ENCODE measurements at places on chromosomes 11 and 22.

DNA sequence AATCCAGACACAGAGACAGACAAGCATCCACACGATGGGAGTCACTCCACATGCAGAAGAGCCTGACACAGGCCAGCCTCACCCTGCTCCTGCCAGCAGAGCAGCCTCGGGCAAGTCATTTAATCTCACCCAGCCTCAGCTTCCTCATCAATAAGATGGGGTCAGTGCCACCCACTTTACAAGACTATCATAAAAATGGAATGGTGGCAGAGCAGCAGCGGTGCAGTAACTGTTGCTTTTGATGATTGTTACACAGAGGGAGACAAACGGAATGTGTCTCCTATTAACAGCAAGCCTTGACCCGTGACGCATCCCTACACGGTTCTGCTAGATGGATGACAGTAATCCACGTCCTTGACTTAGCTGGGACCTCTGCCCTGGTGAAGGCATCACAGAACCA is 26.0 kb upstream of the ARFGAP3 start:
- DNase-seq: no peak

- no peak for DNase-seq
Measured at GRCh38 chr11:10716543-10717259, 23.1 kb upstream of the IRAG1 start.

DNA sequence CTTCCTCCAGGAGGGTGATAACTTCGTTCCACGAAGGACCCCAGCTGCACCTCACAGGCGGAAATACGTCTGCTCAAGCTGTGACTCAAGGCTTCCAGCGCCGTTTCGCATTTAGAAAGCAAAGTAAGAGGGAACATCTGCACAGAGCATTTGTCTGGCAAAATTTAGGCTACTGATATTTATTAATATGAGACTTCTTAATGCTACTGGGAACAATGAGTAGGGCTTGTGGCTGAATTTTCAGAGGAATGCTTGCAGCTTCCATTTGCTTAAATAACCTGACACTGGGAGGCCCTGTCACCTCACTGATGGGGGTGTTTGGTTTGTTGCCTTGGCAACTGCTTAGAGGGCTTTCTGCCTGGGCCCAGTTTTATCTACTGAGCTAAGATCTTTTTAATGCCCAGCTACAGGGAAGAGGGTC is 14.7 kb upstream of the ST14 start:
- DNase-seq: no peak

- DNase-seq: no peak
Measured at GRCh38 chr11:57792870-57793269, 31.3 kb downstream of the CTNND1 start.

GRCh38 chr11:129767827-129768226 is 47.8 kb upstream of the TMEM45B start:
- no peak for DNase-seq

DNA sequence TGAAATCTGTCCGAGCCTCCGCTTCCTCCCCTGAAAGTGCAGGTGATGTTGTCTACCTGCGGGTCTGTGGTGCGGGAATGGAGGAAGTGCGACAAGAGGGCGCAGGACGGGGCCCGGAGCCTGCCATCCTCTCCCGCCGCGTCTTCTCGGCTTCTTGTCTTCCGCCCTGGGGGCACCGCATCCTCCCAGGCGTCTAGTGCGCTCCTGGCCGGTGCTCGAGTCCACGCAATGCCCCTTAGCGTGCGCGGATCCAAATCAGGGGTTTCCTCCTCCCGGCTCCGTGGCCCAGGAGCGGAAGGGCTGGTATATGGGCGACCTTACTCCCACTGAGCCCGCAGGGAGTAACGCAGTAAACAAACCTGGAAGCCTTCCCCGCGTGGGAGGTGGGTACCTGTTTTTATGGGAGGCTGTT is 405 bp downstream of the SFI1 start:
- DNase-seq: no peak

DNA sequence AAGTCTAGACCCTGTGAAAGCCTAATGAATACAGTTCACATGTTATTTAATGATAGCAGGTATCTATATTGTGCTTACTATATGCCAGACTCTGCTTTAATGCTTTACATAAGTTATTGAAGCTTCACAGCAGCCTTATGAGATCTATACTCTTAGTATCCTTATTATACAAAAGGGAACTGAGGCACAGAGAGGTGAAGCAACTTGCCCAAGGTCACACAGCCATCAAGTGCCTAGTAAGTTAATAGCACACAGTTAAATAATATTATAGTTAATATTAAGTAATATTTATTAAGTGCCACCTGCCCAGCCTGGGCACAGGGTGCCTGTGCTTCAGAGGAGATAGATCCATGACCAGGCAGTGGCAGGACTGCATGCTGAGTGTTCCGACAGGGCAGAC is 78.1 kb downstream of the TP53I11 start:
- no peak for DNase-seq

GRCh38 chr22:36301851-36302250 is 48.9 kb downstream of the APOL1 start:
- DNase-seq: no peak

GRCh38 chr11:20474882-20475517 is 87.5 kb downstream of the PRMT3 start:
- no peak for DNase-seq

GRCh38 chr11:122656073-122656630 is 630 bp downstream of the UBASH3B start:
- DNase-seq: no peak

DNA sequence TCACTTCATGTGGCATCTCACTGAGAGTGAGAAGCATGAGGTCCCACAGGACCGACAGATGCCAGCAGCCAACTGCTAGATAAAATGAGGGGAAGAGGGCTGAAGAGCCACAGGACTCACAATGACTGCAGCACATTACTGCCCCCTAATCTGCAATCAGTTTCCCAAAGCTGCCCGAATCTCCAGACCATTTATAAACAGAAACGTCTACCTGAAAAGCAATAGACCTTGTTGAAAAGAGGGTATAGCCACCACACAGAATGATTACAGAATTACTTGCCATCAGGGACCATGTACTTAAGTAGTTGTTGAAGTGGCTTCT is 12.4 kb upstream of the TEF start:
- DNase-seq: no peak

GRCh38 chr11:94154095-94154856 is 25.6 kb downstream of the PANX1 start:
- DNase-seq: no peak

- no peak for DNase-seq
Measured at GRCh38 chr11:44885919-44886789, 64.5 kb downstream of the TP53I11 start.

DNA sequence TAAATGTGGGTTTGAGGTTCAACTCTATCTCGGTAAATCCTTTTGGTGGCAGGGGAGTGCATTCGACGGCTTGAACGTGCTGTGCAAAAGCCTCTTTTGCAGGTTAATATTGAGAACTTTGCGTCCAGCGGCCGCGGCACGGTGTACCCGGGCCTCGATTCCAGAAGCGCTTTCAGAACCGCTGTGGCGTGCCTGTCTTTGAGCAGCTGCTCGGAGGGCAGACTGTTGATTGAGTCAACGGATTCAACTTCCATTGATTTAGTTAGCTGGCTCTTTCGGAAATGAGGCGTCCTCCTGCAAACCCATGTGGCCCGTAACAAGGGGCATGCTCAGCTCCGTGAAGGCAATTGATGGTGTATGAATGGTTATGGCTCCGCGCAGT is 1247.8 kb downstream of the BRD1 start:
- DNase-seq: no peak

GRCh38 chr11:69642549-69642912 is 1.6 kb downstream of the CCND1 start:
- no peak for DNase-seq

- no peak for DNase-seq
Measured at GRCh38 chr11:2402890-2403645, 2.5 kb downstream of the TSSC4 start.

DNA sequence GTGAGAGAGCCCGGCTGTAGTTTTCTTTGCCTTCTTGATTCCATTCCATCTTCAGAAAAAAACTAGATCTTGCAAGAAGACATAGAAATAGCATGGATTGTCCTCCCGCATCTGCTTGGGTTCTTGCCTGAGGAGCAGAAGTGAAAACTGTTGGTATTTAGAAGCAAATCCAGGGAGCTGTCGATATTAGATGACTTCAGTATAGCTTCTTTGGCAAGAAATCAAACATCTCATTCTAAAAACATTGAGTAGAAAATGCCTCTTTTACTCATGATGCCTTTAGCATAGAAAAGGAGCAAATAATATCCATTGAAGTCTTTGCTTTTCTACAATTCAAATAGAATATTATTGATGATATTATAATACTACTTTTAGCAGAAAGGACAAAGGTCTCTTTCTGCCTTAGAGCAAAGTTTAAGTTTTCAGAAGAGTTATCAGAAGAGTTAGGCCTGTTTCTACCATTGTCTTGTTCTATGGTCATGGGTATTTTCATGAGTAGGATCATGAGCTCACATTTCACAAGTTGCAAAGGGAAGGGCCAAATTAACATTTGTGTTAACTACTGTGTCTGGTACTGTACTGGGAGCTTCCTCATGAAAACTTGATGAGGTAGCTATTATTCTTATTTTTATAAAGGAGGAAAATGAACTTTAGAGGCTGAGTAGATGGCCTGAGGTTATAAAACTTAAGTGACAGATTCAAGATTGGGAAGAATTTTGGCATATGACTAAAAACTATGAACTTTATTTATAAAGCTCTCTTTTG is 49.7 kb downstream of the EXT2 start:
- no peak for DNase-seq

GRCh38 chr22:26642465-26643417 is 14.6 kb upstream of the MIAT start:
- no peak for DNase-seq

GRCh38 chr11:1197886-1198560 is 24.8 kb upstream of the MUC5B start:
- no peak for DNase-seq

DNA sequence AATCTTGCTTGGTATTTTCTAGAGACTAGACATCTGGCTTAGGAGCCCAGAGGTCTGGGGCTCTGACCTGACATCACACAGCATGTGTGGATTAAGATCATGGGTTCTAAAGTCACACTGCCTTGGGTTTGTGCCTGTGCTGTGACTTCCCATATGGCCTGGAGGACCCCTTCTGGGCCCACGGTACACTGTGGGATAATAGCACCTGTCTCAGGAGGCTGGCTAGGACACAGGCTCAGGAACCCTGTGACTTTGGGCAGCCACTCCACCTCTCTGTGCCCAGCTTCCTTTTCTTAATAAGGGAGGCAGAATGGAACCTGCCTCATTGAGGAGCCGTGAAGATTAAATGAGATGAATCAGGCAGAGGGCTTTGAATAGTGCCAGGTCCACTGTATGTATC is 99.2 kb upstream of the B3GAT1 start:
- DNase-seq: no peak

- DNase-seq: no peak
Measured at GRCh38 chr11:57764972-57765371, 3.4 kb downstream of the CTNND1 start.

GRCh38 chr11:121636081-121636799 is 183.5 kb upstream of the SORL1-AS1 start:
- DNase-seq: no peak

DNA sequence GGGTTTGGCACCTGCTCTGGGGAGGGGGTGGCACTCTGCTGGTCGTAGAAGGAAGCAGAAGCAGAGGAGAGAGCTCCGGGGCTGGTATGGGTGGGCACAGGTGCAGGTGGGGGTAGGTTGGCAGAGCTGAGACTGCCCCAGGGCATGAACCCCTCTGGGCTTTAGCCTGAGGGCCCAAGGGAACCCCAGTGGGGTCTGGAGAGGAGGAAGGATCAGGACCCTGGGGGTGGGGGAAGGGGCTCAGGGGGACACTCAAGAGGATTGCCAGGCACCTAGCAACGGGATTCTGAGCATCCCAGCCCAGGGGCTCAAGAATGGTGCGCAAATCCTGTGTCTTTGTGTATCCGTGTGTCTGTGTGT is 6.3 kb downstream of the ALDH3B2 start:
- no peak for DNase-seq

DNA sequence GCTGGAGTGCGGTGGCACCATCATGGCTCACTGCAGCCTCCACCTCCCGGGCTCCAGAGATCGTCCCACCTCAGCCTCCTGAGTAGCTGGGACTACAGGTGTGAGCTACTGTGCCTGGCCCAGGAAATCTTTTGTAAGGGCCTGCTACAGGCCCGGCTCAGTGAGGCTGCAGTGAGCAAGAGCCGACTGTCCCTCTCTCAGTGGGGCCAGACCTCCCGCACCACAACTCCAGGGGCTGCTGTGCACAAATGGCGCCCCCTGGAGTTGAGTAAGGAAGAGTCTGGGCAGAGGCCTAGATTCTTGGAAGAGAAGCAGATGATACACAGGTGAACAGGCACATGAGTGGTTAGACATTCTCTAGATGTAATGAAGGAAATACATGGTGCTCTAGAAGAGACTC is 7.0 kb downstream of the SERHL2 start:
- DNase-seq: no peak

- DNase-seq: no peak
Measured at GRCh38 chr22:48125416-48125815, 1363.0 kb downstream of the TBC1D22A start.

GRCh38 chr11:117171404-117172061 is 7.0 kb upstream of the SIDT2 start:
- no peak for DNase-seq

- no peak for DNase-seq
Measured at GRCh38 chr11:20068691-20069090, 91.6 kb downstream of the DBX1 start.

DNA sequence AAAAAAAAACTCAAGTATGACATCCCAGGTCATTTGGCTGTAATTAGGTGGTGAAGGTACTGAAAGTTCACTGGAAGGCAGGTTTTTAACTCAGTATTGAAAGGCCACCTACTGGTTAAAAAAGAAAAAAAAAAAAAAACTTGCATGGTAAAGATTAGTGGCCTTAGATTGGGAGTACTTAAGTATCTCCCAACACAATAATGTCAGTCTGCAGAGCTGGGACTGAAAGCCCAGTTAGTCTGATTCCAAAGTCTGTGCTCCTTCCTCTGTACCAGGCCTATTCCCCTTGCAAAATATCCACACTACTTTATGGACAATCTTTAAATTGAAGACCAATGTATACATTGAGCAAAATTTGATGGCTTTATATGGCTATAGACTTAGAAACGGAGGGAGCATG is 85.5 kb downstream of the NOX4 start:
- no peak for DNase-seq

DNA sequence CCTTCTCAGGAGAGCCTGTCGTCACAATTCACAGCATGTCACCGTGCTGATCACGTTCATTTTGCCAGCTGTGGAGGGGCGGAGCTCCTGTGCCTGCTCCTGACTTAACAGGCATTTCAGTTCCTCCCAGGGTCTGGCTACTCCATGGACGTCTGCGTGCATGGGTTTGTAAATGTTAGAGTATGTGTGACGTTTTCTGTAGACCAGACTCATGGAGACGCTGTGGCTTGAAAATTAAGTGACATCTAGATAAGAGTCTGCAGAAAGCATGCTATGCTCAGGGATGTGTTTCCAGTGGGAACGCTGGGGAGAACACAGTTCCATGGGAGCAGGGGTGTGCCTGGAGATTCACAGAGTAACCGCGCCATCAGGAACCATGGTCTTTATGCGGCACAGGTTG is 804.0 kb downstream of the TBC1D22A start:
- no peak for DNase-seq

GRCh38 chr11:44711113-44711786 is 15.5 kb upstream of the TSPAN18 start:
- DNase-seq: no peak

GRCh38 chr22:44396727-44397722 is 84.3 kb upstream of the SHISAL1 start:
- DNase-seq: no peak

GRCh38 chr22:41857155-41857859 is 24.4 kb downstream of the SREBF2 start:
- no peak for DNase-seq
